ENCODE measurements at places on chromosomes 3 and 15.

GRCh38 chr3:89787979-89788378 is 680.6 kb downstream of the EPHA3 start:
- no peak for DNase-seq

- no peak for DNase-seq
Observed at GRCh38 chr3:136678981-136679380, 73.2 kb downstream of the STAG1 start.

- DNase-seq, result no peak
Observed at GRCh38 chr3:2446146-2446545, 347.5 kb downstream of the CNTN4 start.

DNA sequence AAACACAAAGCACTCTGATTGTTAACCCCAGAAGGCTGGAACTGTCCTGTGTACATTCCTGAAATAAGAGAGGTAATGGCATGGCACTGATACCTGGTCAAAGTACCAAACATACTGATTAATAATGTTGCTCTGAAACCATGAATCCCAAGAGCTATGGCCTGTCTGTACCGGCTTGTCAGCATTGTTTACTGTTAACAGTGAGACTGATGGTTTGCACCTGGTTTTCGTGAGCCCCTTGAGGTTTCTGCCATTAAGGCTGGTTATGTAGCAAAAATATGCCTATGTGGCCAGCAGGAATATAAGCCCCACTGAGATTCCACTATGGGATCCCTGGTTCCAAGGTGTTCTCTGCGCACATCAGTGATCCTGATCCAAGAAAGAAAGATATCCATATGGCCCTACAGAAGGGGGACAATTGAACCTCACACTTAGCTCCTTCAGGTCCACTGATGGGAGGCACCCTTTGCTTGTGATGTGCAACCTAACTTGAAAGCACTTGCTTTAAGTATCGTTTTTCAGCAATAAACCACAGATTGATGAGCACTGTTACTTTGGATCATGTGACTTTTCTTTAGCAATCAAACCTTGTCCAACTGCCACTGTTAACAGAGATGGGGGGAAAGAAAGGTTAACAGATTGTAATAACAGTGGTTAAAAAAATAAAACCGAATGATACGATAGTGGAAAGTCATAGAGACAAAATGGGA is 65.2 kb downstream of the TBL1XR1 start:
- no peak for DNase-seq

- DNase-seq, result no peak
Observed at GRCh38 chr3:139935866-139936817, 1.2 kb downstream of the CLSTN2 start.

GRCh38 chr3:104768886-104769285 is 597.8 kb upstream of the ALCAM start:
- DNase-seq, result no peak

GRCh38 chr15:89754361-89755154 is 3.5 kb upstream of the MESP1 start:
- DNase-seq, result no peak

- DNase-seq, result no peak
Observed at GRCh38 chr15:50225938-50226337, 39.6 kb downstream of the HDC start.

- no peak for DNase-seq
Observed at GRCh38 chr3:24668039-24668438, 173.4 kb upstream of the THRB start.

DNA sequence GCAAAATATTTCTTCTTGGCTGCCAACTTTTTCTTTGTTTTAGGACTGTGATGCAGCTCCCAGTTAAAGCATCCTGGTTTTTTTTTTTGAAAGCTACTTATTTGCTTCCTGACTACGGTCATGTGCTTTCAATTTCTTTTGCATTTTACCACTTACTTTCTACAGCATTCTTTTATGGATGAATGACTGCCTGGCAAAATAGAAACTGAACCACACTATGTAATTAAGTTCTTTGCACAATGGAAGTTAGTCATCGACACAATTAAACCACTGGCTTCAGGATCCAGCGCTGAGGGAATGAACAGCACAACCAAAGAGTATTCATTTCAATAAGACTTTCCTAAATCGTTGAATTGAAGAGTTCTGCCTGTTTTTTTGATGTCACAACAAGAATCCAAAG is 82.2 kb upstream of the EPHA3 start:
- no peak for DNase-seq

GRCh38 chr3:9135526-9135925 is 113.9 kb downstream of the SRGAP3 start:
- DNase-seq, result no peak

GRCh38 chr15:58438111-58438510 is 6.3 kb downstream of the LIPC start:
- no peak for DNase-seq

GRCh38 chr3:179436517-179436916 is 14.8 kb downstream of the GNB4 start:
- DNase-seq, result no peak

- DNase-seq, result no peak
Observed at GRCh38 chr3:9167222-9167621, 82.2 kb downstream of the SRGAP3 start.

Measured in naive thymus-derived CD8-positive, alpha-beta T cell (primary cell).